Calu3 (cell line): ENCODE measurements at places on chromosomes 6 and 20.

DNA sequence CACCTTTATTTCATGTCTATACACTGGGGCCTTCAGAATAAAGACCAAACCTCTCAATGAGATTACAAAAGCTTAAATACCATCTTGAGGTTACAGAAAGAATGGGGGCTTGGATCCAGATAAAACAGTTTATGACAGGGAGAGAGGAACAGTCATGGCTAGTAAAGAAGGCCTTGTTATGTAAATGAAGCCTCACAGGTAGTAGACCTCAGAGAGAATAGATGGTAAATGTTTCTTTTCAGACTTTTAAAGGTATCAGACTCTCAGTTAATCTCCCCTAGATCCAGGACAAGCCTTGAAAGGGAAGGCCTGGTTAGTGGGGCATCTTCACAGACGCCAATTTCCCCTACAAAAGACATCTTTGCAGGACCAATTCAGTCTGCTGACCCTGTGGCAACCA is 1325.6 kb downstream of the HACE1 start:
- DNase-seq, result no peak

GRCh38 chr20:3716195-3716834 is 3.9 kb upstream of the SIGLEC1 start:
- DNase-seq, result peak; percentile 45

GRCh38 chr6:152233547-152234320 is 403.4 kb downstream of the SYNE1 start:
- no peak for DNase-seq

DNA sequence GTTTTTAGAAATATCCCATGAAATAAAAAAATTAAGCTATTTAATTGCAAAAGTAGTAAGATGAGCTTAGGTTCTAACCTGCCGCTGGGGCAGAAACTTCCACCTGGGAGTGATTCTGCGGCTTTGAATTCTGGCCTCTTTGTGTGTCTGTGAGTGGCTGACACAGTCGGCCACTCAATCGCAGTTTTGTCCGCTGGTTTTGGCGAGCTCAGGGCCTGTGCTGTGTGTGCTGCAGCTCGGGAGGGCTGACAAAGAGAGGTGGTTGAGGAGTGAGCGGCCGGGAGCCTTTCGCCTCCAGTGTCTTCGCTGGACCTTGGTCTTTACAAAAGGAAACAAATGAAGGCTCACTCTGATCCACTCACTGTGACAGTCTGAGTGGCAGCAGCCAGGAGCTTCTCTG is 128.4 kb downstream of the TIAM2 start:
- DNase-seq, result no peak

GRCh38 chr20:62359043-62359490 is 8.0 kb downstream of the LAMA5 start:
- peak; percentile 89 for DNase-seq

DNA sequence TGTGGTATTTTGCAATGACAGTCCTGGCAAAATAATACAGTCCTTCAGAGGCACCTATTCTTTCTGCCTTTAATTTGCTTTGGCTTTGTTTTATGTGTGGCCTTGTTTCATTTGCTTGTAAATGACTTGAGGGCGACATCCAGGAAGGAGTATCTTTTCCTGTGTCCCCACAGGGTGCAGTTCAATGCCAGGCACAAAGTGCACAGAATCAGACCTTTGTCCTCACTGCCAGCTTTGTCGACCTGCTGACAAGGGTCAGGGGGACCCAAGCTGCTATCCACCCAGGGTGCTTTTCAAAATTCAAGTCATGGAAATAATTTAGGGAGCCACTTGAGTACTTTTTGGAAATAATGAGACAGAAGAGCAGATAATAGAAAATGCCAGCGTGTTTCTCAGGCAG is 37.0 kb upstream of the CDKN1A start:
- DNase-seq, result no peak

DNA sequence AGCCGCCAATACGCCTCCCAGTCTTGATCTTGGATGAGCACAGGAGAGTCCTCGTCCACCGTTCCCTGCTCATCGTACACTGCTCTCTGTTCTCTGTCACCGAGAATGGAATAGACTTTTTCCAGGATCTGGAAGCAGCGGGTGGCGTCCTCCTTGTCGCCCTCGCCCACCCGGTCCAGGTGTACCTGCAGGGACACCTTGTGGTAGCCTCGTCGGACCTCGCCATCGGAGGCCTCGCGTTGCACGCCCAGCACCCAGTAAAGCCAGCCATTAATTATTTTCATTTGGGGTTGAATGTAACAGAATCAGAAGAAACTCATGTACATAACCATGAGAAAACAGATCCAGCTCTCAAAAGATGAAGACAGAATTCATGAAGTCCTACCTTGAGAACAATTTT is 59.9 kb downstream of the JAG1 start:
- no peak for DNase-seq
